ENCODE measurements at places on chromosomes 4 and X. TPM values are rescaled to one million over a fixed set of nuclear protein-coding genes. Genes with fewer than 3 reads are reported as not detected.

The CXCL5 gene
- 49.4 TPM for total RNA-seq

The SYNPO2 gene
- 0.96 TPM for total RNA-seq

The STAP1 gene
- total RNA-seq, result not detected

The AFM gene
- total RNA-seq, result not detected

The TLL1 gene
- total RNA-seq, result 0.30 TPM

The MID2 gene
- 10.6 TPM for total RNA-seq

The GTPBP6 gene
- total RNA-seq, result 57.8 TPM

The PGAM4 gene
- 0.66 TPM for total RNA-seq

The C4orf36 gene
- total RNA-seq, result 2.5 TPM

The CXCL1 gene
- total RNA-seq, result 11.7 TPM

The AR gene
- total RNA-seq, result 3.8 TPM

The SATL1 gene
- not detected for total RNA-seq

The TCP11X2 gene
- total RNA-seq, result not detected

The PSMD10 gene
- 74.9 TPM for total RNA-seq

The HMX1 gene
- 0.16 TPM for total RNA-seq

The ASMT gene
- not detected for total RNA-seq

The H2BW1 gene
- not detected for total RNA-seq

The MAGEB1 gene
- total RNA-seq, result not detected

The MAMLD1 gene
- 9.3 TPM for total RNA-seq

The TEX13A gene
- not detected for total RNA-seq

The ADH1A gene
- not detected for total RNA-seq

The IL1RAPL1 gene
- not detected for total RNA-seq

The PCDH10 gene
- 0.13 TPM for total RNA-seq

The LDB2 gene
- not detected for total RNA-seq

The PDCL2 gene
- total RNA-seq, result not detected

The FABP2 gene
- total RNA-seq, result not detected

The RADX gene
- total RNA-seq, result not detected

The SPIN2A gene
- 0.14 TPM for total RNA-seq

The SLIT2 gene
- total RNA-seq, result 0.07 TPM

The TCEAL7 gene
- total RNA-seq, result not detected

The WDR17 gene
- total RNA-seq, result 2.0 TPM

The F9 gene
- not detected for total RNA-seq

The TMPRSS11A gene
- not detected for total RNA-seq

The CXCL8 gene
- 17.8 TPM for total RNA-seq

The HPGDS gene
- total RNA-seq, result not detected

The NLGN3 gene
- 1.0 TPM for total RNA-seq
